Skeletal muscle tissue (tissue), 5 donors: ENCODE measurements at places on chromosomes 7 and 10. TPM values are rescaled to one million over a fixed set of nuclear protein-coding genes. Genes with fewer than 3 reads are reported as not detected.

Gene MCM10
- total RNA-seq, result 4.2 TPM

Gene FKBP6
- under 0.01 TPM for total RNA-seq

Gene GALNT17
- 24.5 TPM for total RNA-seq

Gene SEMA3E
- 1.0 TPM for total RNA-seq

Gene BHLHA15
- not detected for total RNA-seq

Gene DIP2C
- 18.8 TPM for total RNA-seq

Gene FXYD4
- not detected for total RNA-seq

Gene SFRP4
- 28.7 TPM for total RNA-seq

Gene EPDR1
- total RNA-seq, result 63.2 TPM

Gene PRSS37
- not detected for total RNA-seq

Gene CH25H
- under 0.01 TPM for total RNA-seq

Gene UPK3B
- total RNA-seq, result not detected

Gene GIMAP4
- total RNA-seq, result 25.6 TPM

Gene CYP2C9
- total RNA-seq, result not detected

Gene METTL27
- 1.6 TPM for total RNA-seq
